ENCODE measurements at places on chromosomes 3 and 15.

DNA sequence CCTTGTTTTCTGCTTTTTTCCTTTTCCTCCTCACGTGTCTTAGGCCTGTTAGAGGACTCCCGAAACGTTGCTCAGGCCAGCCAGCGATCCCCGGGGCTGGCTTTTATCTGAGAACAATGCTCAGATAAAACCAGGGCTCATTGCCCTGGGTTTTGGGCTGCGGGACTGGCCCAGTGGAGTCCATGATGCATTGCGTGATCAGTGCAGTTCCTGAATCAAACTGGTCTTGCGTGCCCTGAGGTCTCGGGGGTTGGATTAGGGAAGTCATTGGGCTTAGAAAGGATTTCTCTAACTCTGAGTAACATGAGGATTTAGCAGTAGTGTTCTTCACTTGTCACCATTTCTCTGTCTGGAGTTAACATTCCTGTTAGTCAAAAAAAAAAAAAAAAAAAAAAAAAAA, 66.3 kb downstream of the CCR1 start:
- no peak for DNase-seq

DNA sequence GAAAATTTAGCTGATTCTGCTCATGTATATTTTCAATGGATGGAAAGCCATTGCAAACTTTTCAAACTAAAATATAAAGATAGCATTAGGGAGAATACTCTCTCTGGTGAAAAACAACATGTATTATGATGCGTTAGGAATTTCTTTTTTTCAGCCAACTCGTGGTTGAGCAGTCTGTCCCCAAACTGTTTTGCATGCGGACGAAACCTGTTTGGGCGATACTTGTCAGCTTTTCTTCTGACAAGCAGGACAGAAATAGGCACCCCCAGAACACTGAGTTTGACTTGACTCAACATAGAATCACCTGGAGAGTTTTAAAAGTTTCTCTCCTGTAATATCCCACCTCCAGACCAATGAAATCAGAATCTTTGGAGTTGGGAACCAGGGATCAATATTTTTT, 417.5 kb upstream of the TPRG1 start:
- DNase-seq: no peak

GRCh38 chr3:54008744-54009143, 113.6 kb upstream of the CACNA2D3 start:
- no peak for DNase-seq

DNA sequence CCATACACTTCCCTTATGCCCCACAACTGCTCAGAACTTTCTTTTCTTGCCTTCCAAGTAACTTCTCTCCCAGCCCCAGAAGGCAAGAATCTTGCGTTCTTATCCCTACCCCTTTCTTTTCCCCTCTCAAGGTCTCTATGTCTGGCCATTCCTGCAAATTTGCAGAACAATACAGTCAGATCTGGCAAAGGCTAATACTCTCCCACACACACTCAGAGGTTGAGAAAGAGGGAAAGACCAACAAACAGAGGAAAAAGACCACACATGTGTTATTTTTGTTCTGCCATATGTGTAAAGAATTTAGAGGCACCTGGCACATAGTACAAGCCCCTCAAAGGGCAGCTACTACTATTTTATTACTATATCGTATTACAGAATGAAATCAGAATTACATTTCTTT, 25.7 kb downstream of the GJD2 start:
- no peak for DNase-seq

DNA sequence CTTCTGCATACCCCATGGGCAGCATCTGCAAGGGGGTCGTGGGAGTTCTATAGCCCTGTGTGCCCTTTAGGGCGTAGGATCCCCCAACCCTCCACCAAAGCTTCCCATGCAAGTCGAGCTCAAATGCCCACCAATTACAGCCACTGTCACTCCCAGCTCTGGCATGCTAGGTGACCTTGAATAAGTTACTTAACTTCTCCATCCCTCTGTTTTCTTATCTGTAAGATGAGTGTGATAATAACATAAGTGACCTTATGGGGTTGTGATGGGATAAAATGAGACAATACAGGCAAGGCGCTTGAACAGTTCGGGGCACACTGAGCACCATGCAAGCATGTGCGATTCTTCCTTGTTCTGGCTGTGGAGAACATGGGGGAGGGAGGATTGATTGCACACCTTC, 74.8 kb upstream of the POMGNT2 start:
- DNase-seq: no peak

GRCh38 chr3:148219999-148220398, 477.7 kb upstream of the AGTR1 start:
- DNase-seq: no peak

DNA sequence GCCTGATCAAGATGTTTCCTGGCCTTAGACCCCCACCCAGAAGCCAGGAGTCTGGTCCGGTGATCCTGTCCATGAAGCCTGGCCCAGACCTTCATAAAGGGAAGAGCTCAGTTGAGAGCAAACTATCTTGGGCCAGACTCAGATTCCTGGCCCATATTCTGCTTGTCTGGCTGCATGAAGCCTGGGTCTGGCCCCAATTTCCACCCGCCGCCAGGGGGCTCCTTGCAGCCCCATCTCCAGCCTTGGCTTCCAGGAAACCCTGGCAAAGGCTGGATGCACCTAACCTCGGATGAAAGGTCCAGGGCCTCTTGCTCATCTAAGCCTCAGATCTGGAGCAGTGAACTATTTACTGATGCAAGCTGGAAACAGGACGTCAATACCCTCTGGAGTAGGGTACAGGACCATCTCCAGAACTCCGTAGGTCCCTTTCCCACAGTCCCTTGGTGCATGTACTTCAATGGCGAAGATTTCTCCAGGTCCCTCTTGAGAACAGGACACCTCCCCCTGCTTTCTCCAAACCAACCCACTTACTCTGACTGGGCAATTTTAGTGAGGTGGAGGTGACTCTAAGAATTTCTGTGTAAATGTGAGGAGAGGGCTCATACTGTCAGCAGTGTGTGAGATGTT, 5.6 kb downstream of the FOXL2 start:
- DNase-seq: no peak

DNA sequence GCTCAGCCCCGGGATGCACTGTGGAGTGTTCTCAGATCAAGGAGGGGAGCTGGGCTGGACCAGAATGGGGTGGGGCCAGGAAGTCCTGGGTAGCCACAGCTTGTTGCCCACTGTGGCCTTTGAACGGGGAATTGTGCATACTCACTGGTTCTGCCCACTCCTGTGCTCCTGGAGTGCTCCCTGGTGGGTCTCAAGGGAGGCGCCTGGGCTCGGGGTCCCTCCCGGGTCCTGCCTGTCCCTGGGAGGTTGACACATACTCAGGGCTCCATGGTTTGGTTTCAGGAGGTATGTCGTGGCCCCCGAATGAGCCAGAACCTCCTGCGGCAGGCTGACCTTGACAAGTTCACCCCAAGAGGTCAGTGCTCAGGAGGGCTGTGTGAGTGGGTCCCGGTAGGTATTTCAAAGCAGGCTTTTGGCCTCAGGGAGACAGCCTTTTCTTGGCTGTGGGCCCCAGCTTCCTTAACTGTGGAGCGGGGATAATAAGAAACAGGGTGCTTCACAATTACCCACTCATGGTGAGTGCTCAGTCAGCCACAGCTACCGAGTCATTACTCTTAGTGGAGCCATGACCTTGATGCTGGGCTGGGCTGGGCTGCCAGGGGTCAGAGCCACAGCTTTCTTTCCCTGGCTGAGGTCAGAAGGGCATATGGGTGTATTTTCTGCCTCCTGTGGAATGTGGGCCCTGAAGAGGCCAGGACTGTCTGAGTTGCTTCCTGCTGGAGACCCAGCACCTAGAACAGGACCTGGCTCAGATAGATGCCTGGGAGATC, 7.6 kb downstream of the DNAH1 start:
- no peak for DNase-seq
